ENCODE measurements at places on chromosomes 5 and 9.
A peak's percentile ranks its signal among the peaks of the same experiment; 100 is the strongest.

- peak; percentile 90 for DNase-seq
Observed at GRCh38 chr9:21682981-21683380, 119.5 kb upstream of the MTAP start.

- no peak for DNase-seq
Observed at GRCh38 chr5:31894141-31894540, 255.2 kb downstream of the PDZD2 start.

DNA sequence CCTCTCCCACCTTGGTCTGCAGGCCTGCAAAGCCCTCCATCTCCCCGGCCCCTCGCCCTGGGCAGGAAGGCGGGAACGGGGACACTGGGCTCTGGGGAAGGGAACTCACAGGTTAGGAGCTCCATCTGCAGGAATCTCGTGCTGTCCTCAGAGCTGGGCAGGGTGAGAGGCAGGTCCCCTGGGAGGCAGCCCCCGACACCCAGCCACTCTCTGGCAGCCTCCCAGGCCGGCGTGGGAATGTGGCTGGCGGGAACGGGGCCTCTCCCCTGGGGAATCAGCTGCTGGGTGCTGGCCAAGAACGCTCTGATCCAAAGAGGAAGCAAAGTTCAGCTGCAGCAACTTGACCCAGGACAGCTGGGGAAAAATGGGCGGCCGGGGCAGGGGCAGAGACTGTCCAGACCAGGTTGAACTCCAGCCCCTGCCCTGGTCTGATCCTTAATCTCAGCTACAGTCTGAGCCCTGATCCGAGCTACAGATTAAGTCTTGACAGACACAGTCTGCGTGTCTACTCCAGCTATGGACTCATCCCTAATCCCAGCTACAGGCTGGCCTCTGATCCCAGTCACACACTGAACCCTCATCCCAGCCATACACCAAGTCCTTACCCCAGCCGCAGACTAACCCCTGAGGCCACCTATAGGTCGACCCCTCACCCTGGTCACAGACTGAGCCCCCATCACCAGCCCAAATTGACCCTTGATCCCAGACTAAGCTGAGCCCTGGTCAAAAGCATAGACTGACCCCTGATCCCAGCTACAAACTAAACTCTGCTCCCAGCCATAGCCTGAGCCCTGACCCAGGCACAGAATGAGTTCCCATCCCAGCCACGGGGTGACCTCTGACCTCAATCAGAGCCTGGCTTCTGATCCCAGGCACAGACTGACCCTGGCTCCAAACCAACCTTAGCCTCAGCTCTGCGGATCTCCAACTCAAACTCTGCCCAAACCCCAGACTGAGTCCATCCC is 37.3 kb upstream of the EGFL7 start:
- no peak for DNase-seq

DNA sequence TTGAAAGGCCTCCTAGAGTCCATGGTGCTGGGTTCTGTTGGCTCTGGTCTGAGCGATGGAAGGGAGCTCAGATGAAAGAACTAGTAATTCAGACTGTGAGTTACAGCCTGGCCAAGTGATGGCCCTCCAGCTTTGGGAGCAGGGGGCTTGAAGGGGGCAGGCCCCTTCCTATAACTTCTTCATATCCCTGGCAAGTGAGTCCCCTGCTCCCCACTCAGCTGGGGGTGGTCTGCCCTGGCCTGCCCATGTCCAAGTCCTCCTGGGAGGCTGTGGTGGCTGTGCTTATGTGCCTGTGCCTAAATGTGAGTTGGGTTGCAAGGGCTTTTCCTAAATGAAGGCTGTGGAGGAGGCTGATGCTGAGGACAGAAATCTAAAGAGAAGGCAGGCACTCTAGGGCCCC is 80.1 kb downstream of the MACROH2A1 start:
- no peak for DNase-seq

GRCh38 chr9:72898784-72899733 is 53.8 kb downstream of the ALDH1A1 start:
- DNase-seq = no peak

GRCh38 chr5:119049824-119050449 is 20.9 kb upstream of the DMXL1 start:
- no peak for DNase-seq

DNA sequence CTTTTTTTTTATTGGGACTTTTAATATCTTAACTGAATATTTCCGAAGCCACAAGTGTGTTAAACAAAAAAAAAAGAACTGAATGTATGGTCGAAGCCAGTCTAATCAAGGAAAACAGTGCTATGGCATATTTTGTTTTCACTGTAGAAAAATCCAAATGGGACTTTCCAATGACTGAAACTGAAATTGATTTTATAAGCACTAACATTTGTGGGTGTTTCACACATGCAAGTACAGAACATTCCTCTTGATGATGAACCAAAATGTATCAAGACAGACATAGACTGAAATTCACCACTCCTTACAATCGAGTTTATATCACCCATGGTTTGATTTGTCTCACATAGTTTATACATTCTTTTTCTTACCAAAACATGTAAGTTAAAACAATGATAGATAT is 1026.8 kb downstream of the CDH18 start:
- DNase-seq = no peak

GRCh38 chr5:137581776-137582175 is 82.7 kb upstream of the SPOCK1 start:
- no peak for DNase-seq

DNA sequence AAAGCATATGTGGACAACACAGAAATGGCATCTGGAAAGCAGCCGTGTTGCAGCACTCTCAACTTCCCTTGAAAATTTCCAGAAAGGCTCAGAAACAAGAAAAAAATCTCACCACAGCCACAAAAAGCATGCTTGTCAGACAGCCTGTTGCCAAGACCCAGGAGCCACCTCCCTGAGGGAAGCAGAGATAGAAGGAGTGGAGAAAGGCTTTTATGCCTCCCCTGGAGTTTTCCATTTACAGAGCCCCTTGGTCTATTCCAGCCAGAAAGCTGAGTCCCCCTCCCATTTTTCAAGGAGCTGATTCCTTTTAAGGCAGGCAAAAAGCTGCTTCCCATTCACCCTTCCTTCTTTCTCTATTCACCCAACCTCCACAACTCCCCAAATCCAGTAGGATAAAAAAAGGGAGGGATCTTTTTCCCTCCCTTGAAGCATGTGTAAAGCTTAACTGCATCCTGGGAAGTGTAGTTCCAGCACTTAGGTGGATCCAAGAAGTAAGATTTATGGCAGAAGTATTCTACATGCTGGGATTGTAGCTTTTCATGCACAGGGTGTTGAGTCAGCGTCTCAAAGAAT is 37.1 kb upstream of the PALM2AKAP2 start:
- no peak for DNase-seq

DNA sequence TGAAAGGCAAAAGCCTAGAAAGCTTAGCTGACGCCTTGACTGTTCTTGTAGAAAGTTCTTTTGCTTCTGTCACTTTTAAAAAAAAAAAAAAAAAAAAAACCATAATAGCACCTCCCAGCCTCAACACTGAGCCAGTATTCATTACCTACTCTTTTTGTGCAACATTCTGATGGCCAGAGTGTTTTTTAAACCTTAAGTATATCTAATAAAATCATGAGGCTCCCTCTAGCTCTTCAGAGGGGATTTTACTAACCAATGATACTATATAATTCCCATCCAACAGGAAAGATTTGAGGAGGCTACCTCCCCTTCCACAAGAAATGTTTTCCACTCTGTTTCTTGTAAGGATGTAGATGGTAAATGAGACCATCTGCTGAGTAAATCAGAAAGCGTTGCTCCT is 3.9 kb downstream of the BNC2 start:
- DNase-seq = no peak

GRCh38 chr5:180367300-180367699 is 14.2 kb upstream of the GFPT2 start:
- no peak for DNase-seq

GRCh38 chr5:9082996-9083395 is 462.9 kb downstream of the SEMA5A start:
- no peak for DNase-seq

DNA sequence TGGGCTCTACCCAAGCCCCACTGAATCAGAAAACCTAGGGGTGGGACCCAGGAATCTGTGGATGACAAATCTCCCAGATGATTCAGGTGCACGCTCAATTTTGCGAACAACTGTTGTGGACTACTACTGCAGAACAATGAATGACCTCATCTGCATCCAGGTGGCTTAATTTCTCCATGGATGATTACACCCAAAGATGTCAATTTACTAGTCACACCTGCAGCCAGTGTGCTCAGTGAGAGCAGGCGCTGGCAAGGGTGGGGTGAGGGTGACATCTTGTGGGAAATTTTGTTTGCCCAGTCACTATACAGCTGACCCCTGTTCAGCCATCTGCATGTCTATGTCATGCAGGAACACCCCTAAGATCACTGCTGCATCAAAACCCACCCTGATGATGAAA is 118.2 kb downstream of the ENTREP1 start:
- no peak for DNase-seq

- DNase-seq = no peak
Observed at GRCh38 chr5:68834491-68834981, 259.3 kb upstream of the SLC30A5 start.

DNA sequence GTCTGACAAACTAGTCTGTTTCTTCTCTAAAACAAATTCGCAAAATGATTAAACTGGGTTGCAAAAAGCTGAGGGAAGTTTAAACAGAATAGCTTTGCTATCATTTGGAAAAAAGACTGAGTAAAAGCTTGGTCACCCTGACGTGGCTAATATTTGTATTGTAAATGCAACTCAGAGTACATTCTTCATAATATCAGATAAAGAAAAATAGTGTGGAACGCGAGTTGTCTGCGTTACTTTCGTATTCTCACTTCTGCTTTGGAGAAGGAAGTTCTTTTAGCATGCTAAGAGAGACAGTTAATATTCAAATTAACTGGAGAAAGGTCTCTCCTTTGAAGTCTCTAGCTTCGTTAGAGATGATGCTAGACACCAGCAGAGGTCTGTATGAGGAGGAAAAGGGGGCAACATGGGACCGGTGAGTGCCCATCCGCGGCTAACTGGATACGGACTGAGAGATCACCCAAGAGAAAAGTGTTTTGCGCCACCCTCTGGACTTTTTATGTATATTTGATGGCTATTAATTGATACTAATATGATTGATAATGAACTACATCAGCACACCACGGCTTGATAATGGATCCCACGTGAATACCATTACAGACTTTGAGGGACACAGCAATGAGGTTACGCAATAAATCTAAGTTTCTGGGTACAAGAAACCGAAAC is 2.9 kb upstream of the CNTRL start:
- DNase-seq = no peak

Data from DMS 273 treated with DMSO at 0.1 percent for 48 hours (cell line).